Large intestine (tissue), 12 donors: ENCODE measurements at places on chromosomes 12 and 14. TPM values are rescaled to one million over a fixed set of nuclear protein-coding genes. Genes with fewer than 3 reads are reported as not detected.

The MANSC4 gene
- 0.19 TPM for polyA plus RNA-seq

The RTL1 gene
- polyA plus RNA-seq, result 0.16 TPM

The ETFRF1 gene
- 61.0 TPM for polyA plus RNA-seq

The PMCH gene
- polyA plus RNA-seq, result 0.18 TPM

DNA sequence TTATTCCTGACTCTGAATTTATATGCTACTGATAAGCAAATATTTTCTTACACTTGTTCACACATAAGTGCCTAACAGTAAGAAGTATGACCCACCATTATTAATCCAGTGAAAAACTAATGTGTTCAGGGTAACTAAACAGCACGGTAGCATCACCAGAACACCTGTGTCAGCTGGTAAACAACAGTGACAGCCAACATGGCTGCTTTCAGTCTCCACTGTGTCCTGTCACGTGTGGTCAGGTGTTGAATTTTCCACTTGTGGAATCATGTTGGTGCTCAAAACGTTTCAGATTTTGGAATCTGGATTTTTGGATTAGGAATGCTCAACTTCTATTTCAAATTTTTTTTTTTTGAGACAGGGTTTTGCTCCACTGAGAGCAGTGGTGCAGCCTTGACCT is 14.3 kb upstream of the ATP23 start:
- H3K4me1 ChIP-seq, result no peaks in the 10 kb centered on the region
- H3K27ac ChIP-seq, result no peak overlapping the region
- no peak for DNase-seq
- no peaks in the 10 kb centered on the region for H3K36me3 ChIP-seq

The TROAP gene
- polyA plus RNA-seq, result 15.8 TPM

The SINHCAF gene
- polyA plus RNA-seq, result 72.5 TPM

DNA sequence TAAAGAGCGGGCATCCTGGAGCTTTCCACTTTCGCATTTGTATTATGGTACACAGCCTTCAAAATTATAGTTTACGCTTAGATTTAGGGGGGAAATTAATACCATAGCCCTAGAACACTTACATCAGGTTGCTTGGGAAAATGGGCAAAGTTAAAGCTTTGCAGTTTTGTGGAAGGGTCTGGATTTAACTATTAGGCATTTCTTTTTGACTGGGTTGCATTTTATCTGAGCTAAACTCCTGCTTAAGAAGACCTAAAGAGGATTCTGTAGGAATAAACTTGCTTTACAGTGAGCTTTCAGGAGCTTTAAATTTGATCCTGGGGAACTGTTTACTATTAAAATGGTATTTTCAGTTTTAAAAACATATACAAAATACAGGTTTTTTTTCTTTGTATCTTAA is 42.8 kb upstream of the PTPRQ start:
- H3K36me3 ChIP-seq, result no peaks in the 10 kb centered on the region
- no peak overlapping the region for H3K27ac ChIP-seq
- peaks cover 19% of the 10 kb centered on the region for H3K27me3 ChIP-seq
- no peaks in the 10 kb centered on the region for H3K4me1 ChIP-seq
- no peak for DNase-seq

- no peaks in the 10 kb centered on the region for H3K4me1 ChIP-seq
- H3K4me3 ChIP-seq, result no peak overlapping the region
- no peaks in the 10 kb centered on the region for H3K36me3 ChIP-seq
- no peak for DNase-seq
- no peaks in the 10 kb centered on the region for H3K27me3 ChIP-seq
Measured at GRCh38 chr12:130484221-130484620, 146.5 kb downstream of the PIWIL1 start.

The FOXA1 gene
- 36.0 TPM for polyA plus RNA-seq

The SDR9C7 gene
- 0.03 TPM for polyA plus RNA-seq

DNA sequence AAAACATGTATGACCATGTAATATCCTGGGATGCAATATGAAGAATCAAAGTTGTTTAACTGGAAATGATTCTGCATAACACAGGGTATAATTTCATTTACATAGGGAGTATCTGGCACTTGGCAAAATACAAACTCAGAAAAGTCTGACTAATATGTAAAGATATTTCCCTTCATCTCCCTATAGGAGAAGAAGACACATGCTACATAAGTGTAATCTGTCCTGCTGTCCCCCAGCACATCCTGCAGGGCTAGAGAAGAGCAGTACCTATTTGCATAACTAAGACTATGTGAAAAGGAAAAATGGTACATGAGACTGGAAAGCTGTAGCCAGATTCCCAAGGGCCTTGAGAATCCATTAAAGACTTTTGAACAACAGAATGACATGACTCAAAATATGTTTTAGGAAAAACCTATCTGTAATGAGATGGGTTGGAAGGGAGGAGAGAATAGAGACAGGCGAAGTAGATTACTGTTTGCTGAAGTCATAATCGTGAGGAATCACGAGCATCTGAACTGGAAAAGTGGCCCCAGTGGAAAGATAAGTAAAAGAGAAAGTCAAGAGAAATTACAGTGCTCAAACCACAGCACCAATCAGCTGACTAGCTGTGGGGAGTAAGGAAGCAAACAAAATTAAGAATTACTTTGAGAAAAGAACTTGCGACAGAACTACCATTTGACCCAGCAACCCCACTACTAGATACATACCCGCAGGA is 155.1 kb upstream of the HMGA2 start:
- H3K36me3 ChIP-seq, result no peaks in the 10 kb centered on the region
- no peak overlapping the region for H3K27ac ChIP-seq
- H3K4me3 ChIP-seq, result no peak overlapping the region
- no peak for DNase-seq

The R3HDM2 gene
- polyA plus RNA-seq, result 64.2 TPM

DNA sequence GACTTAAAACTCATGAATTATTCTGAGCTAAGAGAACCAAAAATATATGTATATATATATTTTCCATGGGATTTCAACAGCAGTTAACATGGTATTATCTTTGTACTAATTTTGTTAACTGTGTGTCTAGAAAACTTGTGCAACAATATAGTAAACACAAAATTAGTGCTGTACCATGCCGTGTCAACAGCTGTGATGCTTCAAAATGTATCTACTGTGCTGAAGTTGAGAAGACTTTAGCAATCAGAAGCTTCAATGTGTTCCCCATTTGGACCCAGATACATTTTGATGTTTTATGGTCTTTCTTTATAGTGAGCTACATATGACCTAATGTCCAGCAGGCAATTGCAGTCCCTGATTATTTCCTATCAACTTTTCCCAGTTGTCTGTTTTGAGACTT is 405.7 kb downstream of the DIO2 start:
- no peak overlapping the region for H3K27ac ChIP-seq
- H3K27me3 ChIP-seq, result no peaks in the 10 kb centered on the region
- no peak for DNase-seq
- H3K4me1 ChIP-seq, result peaks cover 17% of the 10 kb centered on the region
- H3K36me3 ChIP-seq, result no peaks in the 10 kb centered on the region
- H3K4me3 ChIP-seq, result no peak overlapping the region

The SLC17A8 gene
- 1.5 TPM for polyA plus RNA-seq

GRCh38 chr12:121061831-121062230 is 22.8 kb upstream of the OASL start:
- no peak overlapping the region for H3K27ac ChIP-seq
- peaks cover 4% of the 10 kb centered on the region for H3K4me1 ChIP-seq
- DNase-seq, result no peak
- no peaks in the 10 kb centered on the region for H3K27me3 ChIP-seq
- no peak overlapping the region for H3K4me3 ChIP-seq
- H3K36me3 ChIP-seq, result no peaks in the 10 kb centered on the region

The RPL36AL gene
- 319 TPM for polyA plus RNA-seq
